ENCODE measurements at places on chromosomes 13 and 19. TPM values are rescaled to one million over a fixed set of nuclear protein-coding genes. Genes with fewer than 3 reads are reported as not detected.

DNA sequence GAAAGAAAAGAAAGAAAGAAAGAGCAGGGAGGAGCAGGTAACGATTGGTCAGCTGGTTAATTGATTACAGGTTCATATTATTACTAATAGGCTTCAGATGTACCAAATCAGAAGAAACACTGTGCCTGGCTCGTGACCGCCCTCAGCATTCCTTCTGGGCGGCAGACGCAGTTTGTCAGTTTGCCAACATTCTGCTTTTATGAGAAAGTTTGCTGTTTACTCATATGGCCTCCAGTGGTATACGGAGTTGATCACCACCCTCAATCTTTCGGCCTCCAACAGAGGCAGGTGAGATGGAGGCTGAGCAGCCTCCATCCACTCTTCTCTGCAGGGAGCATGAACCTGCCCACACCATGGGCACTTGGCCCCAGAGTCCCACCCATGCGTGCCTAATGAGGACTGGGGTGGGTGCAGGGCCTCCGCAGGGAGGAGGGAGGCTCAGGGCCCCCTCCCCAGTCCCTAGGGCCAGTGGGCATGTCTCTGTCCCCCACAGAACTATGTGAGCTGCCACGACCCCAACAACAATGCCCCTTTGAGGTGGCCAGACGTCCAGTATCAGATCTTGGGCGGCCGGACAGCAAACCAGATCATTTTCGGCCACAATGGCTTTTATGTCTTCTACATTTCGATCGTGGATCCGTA is 8.8 kb downstream of the PRR22 start:
- DNase-seq: no peak

DNA sequence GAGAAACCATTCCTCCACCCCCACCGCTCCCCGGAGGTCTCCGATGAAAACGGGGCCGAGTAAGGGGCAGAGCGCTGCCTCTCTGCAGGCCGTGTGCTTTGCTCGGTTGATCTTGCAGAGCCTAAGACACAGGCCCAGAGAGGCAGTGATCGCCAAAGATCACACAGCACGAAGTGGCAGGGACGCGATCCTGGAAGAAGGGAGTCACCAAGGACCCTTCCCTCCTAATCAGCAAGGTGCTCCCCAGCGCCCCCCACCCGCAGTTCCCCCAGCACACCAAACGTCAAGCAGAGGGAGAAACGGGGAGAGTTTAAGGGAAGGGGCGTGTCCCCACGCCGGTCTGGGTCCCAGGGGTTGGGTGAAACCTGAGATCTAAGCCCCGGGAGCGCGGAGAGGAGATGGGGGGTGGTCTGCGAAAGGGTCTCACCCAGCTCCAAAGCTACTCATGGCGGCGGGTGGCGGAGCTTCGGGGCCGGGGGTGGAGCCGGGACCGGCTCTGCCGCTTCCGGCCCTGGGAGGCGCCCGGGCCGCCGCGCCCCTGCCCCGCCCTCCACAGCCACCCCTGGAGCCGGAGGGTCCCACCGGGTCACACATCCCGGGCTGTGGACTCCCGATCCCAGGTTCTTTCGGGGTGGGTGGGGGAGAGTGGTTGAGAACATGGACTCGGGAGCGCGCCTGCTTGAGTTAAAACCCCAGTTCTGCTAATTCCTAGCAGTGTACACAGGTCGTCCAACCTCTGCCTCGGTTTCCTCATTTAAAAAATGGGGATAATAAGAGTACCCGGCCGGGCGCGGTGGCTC is at the start of gene EML2:
Gene EML2 (minus strand): TSS at position 468 of the 800 bp plus-strand sequence. CDS start 21 bp downstream, at position 447.
- peak; percentile 81 for DNase-seq

DNA sequence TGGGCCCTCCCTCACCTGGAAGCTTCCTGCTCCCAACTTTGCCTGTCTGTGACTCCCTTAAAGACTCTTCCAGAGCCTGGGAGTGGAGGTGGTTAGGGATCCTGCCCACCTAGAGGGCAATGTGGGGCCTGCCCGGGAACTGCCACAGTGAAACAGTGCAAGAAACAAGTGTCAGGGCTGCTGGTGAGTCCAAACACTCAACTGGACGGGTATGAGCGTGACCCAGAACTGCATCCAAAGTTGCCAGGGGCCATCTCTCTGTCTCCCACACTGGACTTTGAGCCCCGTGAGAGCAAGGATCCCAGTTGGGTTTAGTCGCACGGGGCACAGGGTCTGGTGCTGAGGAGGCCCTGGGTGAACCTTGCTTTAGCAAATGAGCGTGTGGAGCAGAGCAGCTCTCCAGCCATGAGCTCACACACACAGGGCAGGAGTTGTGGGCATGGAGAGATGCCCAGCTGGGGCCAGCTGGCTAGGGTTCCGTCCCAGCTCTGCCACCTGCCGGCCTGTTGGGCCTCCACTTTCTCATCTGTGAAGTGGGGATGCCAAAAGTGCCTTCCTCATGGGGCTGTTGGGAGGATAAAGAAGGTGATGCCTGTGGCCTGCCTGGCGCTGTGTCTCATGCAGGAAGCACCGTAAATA is 2.8 kb upstream of the NUMBL start:
- DNase-seq: no peak

UBE2L5 gene
- total RNA-seq: not detected

FFAR3 gene
- total RNA-seq: not detected

SIGLEC8 gene
- not detected for total RNA-seq

Measured in right cardiac atrium (tissue), 5 donors.